ENCODE measurements at places on chromosomes 12 and 14. TPM values are rescaled to one million over a fixed set of nuclear protein-coding genes. Genes with fewer than 3 reads are reported as not detected.

IFI27 gene
- 101 TPM for total RNA-seq

CPNE6 gene
- total RNA-seq, result not detected

ASIC1 gene
- total RNA-seq, result 0.98 TPM

RNU7-1 gene
- total RNA-seq, result not detected

RBMS2 gene
- 22.9 TPM for total RNA-seq

GPR84 gene
- total RNA-seq, result not detected

BDKRB1 gene
- not detected for total RNA-seq

OR4E2 gene
- not detected for total RNA-seq

LMO3 gene
- 16.5 TPM for total RNA-seq

LRFN5 gene
- 3.2 TPM for total RNA-seq

KERA gene
- 0.33 TPM for total RNA-seq

MUCL1 gene
- total RNA-seq, result 4,156 TPM

PPP4R4 gene
- 0.48 TPM for total RNA-seq

TTC9 gene
- 0.48 TPM for total RNA-seq

PHLDA1 gene
- 5.8 TPM for total RNA-seq

NPFF gene
- total RNA-seq, result 0.98 TPM

DNAJC22 gene
- total RNA-seq, result 3.6 TPM

APPL2 gene
- total RNA-seq, result 89.1 TPM

B3GNT4 gene
- not detected for total RNA-seq
